ENCODE measurements at places on chromosomes 1 and 21. TPM values are rescaled to one million over a fixed set of nuclear protein-coding genes. Genes with fewer than 3 reads are reported as not detected.

The OR6N1 gene
- not detected for total RNA-seq

The SHE gene
- total RNA-seq: 0.07 TPM

The FOXD2 gene
- total RNA-seq: 0.10 TPM

The KIF21B gene
- total RNA-seq: 0.91 TPM

The GPR3 gene
- total RNA-seq: 0.20 TPM

The CDA gene
- total RNA-seq: 0.92 TPM

The OR6F1 gene
- not detected for total RNA-seq

The NBPF4 gene
- not detected for total RNA-seq

The SPRR2G gene
- total RNA-seq: not detected

The FCRL2 gene
- total RNA-seq: not detected

The LMOD1 gene
- 22.2 TPM for total RNA-seq

The DCLRE1B gene
- 1.7 TPM for total RNA-seq

The SLC16A4 gene
- total RNA-seq: 45.7 TPM

The FAM76A gene
- total RNA-seq: 12.9 TPM

The AMIGO1 gene
- 4.9 TPM for total RNA-seq
